ENCODE measurements at places on chromosomes 12 and 14. TPM values are rescaled to one million over a fixed set of nuclear protein-coding genes. Genes with fewer than 3 reads are reported as not detected.
A peak's percentile ranks its signal among the peaks of the same experiment; 100 is the strongest.

- DNase-seq: no peak
Measured at GRCh38 chr12:42798811-42799438, 209.4 kb upstream of the PRICKLE1 start.

RNASE8 gene
- not detected for total RNA-seq

- no peak for DNase-seq
Measured at GRCh38 chr14:77120771-77121743, 20.5 kb downstream of the ZDHHC22 start.

GRCh38 chr14:23365036-23365731 is at the start of gene EFS:
EFS (minus strand) TSS chr14:23365172; CDS start chr14:23365025, 147 bp downstream.
- peak; percentile 72 for DNase-seq

DNA sequence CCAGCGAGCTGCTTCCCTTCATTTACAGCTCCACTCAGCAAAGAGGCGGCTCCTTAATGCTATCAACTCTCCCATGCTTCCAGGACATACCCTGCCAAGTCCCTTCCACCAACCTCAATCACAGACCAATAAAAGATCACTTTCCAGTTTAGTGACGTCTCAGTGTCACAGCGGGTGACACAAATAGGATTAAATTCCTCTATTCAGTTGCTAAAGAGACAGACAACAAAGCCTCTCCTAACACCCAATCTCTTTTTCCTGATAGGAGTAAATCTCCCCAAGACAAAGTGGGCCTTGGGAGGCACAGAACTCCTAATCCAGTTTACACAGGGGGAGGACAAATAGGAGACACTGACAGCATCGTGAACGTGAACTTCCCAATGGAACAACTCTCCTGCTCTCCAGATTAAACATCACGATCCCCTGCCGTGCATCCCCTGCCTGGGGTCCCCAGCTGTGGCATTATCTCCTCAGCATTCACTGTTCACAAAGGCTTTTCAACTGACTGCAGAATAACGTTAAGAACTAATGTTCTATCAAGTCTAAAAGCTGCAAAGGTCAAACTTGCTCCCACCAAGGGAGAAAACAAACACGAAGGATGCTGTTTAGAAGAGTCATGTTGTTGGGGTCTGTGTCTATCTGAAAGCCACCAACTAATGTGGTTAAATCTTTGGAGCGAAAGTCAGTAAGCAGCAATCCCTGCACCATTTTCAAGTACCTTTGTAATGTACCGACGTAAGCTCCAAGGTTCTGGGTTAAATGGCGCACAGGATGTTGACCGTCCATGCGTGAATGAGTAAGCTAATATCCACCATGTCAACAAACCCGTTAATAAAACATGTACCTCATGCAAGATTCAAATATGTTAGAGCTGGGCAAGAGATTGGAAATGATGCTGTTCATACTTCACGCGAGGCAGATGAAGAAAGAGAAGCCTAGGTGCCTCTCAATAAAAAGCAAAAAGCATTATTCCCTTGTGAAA is 31.5 kb downstream of the TMEM132D start:
- no peak for DNase-seq

ALDH1L2 gene
- total RNA-seq: 3.3 TPM

LTB4R2 gene
- 145 TPM for total RNA-seq

- DNase-seq: no peak
Measured at GRCh38 chr12:14249368-14249767, 116.1 kb upstream of the ATF7IP start.

DNA sequence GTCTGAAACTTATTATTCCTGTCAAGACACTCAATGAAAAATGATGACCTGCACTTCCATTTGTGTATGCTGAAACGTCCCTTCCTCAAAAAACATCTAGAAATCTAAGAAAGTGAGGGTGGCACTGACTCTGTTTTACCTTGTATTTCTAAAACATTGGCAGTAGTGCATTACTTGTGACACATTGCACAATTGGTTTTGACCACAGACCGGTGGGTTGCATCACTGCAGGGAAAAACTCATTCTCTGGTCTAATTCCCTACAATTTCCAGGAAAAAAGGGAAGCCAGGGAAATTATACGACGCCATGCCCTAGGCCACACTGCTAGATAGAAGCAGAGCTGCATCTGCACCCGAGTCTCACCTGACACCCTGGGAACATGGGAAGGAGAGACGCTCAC is 156.7 kb downstream of the NTF3 start:
- no peak for DNase-seq

Data from suprapubic skin (tissue), 4 donors.